ENCODE measurements at places on chromosomes 12 and 14. TPM values are rescaled to one million over a fixed set of nuclear protein-coding genes. Genes with fewer than 3 reads are reported as not detected.

DNA sequence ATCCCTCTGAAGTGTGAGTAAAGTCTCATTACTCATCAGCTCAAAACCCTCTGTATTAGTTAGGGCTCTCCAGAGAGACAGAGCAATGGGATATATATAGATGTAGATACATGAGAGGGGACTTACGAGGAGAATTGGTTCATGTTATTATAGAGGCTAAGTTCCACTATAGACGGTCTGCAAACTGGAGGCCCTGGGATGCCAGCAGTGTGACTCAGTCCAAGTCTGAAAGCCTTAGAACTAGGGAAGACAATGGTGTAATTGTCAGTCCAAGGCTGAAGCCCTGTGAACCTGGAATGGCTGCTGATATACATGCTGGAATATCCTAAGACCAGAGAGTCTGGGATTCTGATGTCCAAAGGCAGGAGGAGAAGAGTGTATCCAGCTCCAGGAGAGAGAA, 57.3 kb upstream of the CEP83 start:
- no peak for DNase-seq

DNA sequence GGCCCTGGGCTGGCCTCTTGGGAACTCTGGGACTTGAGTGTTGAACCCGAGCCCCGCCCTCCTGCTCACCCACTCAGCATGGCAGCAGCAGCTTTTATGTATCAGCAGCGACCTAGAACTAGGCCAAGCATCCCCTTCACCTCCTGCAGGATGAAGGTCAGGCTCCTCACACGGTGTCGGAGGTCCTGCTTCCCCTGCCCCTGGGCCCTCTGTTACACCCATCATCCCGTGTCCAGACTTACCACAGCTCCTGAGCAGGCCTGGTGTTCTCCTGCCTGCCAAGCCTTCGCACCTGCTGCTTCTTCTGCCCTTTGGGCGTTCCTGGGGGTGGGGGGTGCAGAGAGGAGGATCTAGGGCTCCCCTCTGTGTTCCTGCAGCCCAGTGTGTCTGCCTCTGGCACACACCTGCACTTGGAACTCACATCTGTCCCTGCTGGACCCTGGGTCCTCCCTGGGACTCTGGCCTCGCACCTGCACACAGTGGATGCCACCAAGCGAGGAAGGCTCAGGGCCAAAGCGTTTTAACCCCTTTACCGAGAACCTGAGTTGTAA, 80.3 kb downstream of the PAPOLA start:
- DNase-seq, result no peak

GRCh38 chr14:62445570-62445969, 599.7 kb downstream of the KCNH5 start:
- DNase-seq, result no peak

DNA sequence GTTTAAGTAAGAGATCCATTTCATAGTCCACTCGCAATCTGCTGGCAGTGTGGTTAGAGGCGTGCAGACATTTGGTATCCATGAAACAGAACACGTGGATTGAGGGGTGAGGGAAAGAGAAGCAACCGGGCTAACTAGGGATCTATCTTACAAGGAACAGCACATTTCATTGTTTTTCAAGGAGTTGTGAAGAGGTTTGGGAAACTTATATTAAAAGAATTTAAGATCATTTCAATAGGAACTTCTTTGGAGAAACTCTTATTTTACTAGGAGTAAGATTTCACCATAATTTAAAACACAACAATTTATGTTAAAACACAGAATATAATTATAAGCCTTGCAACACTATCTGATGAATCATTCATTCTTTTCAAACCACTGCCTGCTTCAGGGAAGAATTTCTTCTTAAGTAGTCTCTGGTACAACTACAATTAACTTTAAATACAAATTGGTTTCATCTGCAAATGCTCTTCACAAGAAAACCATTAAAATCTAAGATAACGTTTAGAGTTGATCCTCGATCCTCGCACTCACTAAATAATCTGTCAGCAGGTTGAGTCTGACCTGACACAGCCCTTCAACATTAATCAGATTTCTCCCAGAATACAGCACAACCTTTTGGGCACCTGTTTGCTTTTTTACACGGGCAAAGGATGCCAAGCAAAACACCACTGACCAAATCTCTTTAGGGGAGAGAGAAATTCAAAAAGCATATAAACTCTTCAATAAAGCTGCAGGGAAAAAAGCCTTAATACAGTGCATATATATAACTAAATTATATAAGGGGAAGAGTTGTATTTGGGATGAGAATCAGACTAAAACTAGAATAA, 27.3 kb downstream of the PPTC7 start:
- no peak for DNase-seq

DNA sequence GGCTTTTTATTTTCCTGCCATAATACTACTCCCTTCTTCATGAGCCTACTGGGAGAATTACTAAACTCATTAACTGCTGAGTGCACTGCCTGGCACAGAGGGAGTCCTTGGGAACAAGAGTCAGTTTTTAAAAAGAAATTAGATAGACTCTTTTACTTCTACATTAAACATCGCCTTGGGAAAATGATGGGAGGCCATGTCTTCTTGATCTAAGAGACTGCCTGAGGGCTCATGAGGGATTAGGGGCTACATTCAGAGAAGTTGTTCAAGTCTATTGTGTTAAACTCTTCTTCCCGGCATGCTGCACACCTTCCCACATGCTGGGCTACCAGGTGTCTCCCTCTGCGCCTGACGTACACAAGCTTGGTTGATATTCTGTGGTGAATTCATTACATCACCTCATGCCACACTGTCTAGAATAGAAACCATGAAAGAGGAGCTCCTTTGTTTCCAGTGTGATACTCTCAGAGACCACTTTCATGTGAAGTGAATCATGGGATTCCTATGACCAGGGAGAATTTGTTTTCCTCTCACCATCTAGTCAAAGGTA, 1422.3 kb downstream of the AACS start:
- no peak for DNase-seq

DNA sequence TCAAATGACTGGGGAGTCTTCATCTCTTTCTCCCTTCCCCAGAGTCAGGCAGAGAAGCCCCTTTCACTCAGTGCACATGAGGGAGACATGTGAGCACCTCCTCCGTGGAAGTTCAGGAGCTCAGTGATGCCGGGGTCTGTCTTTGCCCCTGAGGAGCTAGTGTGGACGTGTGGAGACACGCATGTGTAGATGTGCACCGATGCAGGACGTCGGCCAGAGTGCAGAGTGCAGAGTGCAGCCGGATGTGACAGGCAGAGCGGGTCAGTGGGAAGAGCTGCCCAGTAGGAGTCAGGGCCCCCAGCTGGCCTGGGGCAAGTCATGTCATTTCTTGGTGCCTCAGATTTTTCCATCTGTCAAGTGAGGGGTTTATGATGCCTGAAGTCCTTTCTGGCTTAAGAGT, 20.7 kb downstream of the TSPAN9 start:
- DNase-seq, result no peak

DNA sequence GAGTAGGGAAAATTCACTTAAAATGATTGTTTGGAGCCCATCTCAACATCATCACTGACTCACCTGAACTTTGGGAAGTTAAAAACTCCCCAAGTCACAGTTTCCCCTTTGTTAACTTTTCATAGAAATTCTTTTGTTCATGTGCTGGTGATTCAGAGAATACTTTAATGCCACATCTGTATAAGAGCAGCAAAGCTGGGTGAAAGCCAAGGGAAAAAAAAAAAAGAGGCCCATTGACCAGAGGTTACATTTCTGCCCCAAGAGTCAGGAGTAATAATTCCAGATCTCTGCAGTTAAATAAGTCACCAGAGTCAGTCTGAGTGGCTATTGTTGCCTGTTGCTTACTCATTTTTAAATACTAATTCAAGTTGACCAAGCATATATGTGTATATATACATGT, 136.4 kb upstream of the LGR5 start:
- DNase-seq, result no peak

GRCh38 chr14:101815994-101816393, 54.5 kb downstream of the PPP2R5C start:
- no peak for DNase-seq

GRCh38 chr14:24335461-24336171, 745 bp upstream of the ADCY4 start:
- no peak for DNase-seq

- DNase-seq, result peak; percentile 47
Measured at GRCh38 chr12:130796985-130797686, 41.9 kb downstream of the STX2 start.

DNA sequence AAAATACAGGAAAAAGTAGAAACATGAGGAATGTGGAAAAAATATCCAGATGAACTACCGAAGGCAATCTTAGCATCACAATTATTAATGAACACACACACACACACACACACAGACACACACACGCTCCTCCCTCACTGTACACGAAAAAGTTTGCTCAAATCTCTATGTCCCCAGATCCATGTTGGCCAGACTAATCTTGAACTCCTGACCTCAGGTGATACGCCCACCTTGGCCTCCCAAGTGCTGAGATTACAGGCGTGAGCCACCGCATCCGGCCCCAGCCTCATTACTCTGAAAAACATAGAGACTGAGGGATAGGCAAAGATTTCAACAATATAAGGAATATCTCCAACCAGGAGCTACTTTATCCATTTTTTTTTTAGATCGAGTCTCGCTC, 17.2 kb downstream of the PITPNM2 start:
- DNase-seq, result no peak

DNA sequence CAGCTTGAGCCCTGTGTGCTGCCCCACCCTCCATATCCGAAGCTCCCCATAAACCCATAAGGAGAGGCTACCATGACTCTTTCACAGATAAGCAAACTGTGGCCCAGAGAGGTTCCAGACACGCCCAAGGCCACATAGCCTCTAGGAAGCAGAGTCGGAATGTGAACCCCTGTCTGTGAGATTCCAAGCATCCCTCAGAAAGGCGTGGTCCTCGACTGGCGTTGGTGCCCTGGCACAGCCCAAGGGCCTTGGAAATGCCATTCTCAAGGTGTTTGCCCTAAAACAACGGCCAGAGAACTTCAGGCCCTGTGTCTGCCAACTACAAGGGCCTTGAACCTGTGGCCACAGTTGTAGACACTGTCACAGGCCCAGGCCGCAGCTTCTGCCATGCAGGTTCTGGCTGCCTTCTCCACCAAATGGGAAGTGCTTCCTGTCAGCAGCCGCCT, 8.5 kb upstream of the DIO3 start:
- DNase-seq, result no peak

DNA sequence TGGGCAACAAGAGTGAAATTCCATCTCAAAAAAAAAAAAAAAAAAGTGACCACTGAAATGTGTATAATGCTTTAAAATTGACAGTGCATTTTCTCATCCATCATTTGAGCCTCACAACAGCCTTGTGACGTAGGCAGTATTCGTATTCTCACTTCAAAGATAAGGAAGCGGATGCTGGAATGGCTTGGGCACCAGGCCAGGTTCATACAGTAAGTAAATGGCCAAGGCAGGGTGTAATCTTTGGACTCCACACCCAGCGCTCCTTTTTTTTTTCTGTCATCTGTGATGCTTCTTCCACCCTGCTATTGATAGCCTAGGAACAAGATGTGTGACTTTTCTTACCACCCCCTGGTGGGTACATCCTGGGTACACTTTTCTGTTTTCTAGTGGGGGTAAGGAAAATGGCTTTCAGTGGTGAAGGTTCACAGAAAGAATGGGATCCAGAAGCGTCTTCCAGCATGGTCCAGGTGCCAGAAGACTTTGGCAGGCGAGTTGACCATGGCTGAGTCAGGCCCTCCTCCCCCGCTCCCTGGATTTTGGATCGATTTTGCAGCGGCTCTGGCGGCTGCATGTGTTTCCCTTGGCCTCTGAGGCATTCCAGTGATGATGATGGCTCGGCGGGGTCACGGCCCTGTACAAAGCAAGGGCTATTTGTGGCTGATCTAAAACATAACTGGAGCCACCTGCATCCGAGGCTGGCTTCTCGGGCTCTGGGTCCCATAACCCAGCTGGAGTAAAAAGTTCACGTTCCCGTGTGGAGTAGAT, 110.6 kb downstream of the CACNA1C start:
- DNase-seq, result no peak

DNA sequence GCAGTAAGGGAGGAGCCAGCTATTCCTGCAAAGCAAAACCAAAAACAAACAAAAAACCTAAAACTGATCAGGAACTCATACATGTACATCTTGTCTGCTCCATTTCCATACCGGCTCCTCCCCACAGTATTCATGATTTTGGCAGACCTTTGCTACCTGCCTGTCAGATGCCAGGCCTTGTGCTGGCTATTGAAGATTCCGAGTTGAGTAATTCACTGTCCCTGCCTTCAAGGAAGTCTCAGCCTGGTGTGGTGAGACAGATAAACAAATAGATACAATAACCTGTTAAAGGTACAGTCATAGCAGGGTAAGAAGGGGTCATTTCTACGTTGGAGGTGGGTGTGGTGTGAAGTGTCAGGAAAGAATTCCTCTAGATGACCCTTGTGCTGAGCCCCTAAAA, 42.7 kb downstream of the SUSD6 start:
- DNase-seq, result no peak

DNA sequence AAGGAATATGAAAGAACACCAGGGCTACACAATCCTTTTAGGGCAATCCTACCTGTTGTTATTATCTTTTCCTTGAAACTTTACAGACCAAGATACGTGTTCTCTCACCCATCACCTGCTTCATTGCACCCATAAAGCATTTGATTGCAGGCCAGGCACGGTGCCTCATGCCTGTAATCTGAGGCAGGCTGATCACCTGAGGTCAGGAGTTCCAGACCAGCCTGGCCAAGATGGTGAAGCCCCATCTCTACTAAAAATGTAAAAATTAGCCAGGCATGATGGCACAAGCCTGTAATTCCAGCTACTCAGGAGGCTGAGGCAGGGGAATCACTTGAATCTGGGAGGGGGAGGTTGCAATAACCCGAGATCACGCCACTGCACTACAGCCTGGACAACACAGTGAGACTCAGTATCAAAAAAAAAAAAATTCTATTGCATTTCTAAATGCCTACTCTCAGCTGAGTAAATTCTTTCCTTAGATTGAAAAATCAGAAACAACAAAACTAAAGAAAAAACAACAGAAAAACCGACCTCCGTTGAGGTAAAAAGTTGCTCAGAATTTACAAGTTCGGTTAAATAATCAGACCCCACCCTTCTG, 183.7 kb upstream of the TMEM132C start:
- no peak for DNase-seq

GRCh38 chr12:14400599-14400998, 35.1 kb downstream of the ATF7IP start:
- DNase-seq, result no peak

The LGR5 gene
- total RNA-seq, result not detected

Data from activated CD4-positive, alpha-beta T cell treated with anti-CD3 and anti-CD28 coated beads, Interleukin-2, amount 10 ng/mL, durations not matched to agents 7 days and 5 days (primary cell).